ENCODE measurements at places on chromosomes 16 and 17.

DNA sequence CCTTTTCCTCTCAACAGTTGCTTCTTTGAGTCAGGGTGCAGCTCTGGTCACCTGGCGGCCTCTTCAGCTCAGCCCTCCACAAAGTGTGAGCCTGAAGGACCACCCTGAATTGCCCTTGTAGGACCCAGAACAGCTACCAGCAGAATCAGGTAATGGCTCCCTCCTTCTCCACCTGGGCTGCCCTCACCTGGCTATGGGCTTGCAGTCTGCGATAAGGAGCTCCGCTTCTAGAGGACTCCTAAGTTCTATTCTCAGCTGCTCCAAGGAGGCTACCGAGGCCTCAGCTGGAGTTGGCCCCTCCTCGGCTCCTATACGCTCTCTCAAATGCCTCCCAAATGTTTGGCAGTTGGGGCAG is 13.4 kb downstream of the SMIM5 start:
- no peak for DNase-seq

DNA sequence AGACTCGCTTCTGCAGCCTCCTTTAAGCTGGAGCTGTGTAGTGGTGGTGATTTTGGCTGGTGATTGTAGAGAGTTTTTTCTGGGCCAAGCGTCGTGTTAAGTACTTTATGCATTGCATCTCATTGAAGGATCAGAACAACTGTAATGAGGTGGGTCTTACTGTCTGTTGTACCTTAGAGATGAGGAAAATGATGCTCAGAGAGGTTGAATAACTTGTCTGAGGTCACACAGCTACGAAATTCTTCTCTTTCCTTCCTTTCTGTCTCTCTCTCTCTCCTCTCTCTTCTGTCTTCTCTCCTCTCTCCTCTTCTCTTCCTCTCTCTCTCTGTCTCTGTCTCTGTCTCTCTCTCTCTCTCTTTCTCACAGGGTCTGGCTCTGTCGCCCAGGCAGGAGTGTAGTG is 82.8 kb downstream of the CNGB1 start:
- no peak for DNase-seq

DNA sequence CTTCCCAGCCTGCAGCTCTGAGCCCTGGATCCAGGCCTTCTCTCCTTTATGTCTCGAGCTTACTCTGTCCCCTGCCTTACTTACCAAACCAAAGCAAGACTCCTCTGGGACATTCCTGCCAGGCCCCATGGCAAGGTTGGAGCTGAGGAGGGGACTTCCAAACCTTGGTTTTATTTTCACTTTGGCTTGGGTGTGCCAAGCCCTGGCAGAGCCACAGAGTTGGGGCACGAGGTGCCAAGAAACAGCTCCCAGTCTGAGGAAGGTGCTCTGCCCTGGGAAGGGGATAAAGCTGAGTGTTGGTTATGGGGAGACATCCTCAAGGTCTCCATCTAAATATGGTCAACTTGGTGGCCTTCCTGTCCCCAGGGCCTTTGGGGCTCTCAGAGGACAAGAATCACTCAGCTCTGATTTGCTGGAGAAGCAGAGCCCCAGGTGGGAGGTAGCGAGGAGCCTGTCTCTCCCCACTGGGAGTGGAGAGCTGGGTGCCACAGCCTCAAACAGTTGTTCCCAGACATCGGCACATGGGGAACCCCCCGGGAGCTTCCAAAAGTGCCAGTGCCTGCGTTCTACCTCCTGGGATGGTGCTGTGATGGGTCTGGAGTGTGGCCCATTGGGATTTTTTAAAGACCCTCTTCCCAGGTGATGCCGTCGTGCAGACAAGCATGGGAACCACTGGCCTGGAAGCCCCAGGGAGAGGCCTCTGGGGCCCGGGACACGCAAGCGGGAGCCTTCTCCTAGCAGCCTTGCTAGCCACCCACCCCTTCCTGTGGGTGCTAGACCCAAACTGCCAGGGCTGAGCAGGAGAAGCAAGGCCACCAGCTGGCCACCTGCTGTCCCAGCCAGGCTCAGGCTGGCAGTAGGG is 10.3 kb downstream of the NLRC5 start:
- no peak for DNase-seq

GRCh38 chr16:53775106-53775820 is 71.3 kb downstream of the FTO start:
- DNase-seq: no peak

DNA sequence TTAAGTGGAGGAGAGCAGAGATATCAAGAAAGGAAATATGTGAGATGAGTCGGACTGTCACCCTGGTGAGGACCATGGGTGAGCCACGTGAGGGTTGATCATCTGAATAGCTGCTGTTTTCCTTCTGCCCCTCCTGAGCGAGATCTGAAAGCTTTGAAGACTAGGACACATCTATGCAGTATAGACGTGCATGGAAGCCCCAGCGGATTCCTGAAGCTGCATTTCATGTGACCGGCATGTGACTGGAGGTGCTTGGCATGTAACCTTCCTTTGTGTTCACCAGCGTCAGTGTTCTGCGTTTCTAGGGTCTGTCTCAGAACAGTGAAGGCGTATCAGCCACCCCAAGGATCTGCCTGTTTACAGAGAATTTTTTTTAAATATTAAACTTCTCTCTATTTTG is 75.1 kb downstream of the MSI2 start:
- no peak for DNase-seq

DNA sequence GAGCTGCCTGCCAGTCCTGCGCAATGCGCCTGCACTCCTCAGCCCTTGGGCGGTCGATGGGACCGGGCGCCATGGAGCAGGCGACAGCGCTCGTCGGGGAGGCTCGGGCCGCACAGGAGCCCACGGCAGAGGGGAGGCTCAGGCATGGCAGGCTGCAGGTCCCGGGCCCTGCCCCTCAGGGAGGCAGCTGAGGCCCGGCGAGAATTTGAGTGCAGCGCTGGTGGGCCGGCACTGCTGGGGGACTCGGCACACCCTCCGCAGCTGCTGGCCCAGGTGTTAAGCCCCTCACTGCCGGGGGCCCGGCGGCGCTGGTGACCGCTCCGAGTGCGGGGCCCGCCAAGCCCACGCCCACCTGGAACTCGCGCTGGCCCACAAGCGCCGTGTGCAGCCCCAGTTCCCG is 13.6 kb upstream of the FADS6 start:
- no peak for DNase-seq

DNA sequence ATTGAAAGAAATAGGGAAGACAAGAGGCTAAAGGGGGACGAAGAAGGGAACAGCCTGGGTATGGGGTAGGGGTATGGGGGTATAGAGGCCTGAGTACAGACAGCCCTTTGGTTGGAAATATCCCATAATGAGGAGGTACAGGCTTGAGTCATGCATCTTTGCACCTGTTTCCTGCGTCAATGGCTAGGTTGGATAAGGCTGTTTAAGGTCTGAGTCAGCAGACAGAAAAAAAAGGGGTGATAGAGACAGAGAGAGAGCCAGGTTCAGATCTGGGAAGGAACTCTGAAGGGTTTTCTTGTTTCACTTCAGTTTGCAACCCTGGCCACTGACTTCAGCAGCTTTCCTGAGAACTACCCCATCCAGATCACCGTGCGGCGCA is 8.5 kb downstream of the FNDC8 start:
- no peak for DNase-seq

DNA sequence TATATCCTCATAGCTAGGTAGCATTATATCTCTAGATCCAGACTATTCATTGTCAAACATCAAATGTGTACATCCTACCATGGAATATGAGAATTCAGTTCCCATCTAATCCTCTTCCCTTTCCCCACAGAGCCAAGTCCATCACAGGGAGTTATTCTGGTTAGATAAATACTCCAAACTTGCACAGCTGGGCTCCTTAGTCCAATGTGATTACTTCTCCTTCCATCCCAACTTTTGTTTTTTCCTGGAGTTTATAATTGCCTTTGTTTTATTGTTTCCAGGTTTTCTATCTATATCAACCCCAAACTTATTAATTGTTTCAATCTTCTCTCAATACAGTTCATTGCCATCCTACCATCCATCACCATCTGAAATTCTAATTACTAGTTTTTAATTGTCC is 59.9 kb downstream of the MYH11 start:
- no peak for DNase-seq

GRCh38 chr17:77959926-77960521 is 1.5 kb downstream of the TNRC6C start:
- DNase-seq: no peak

DNA sequence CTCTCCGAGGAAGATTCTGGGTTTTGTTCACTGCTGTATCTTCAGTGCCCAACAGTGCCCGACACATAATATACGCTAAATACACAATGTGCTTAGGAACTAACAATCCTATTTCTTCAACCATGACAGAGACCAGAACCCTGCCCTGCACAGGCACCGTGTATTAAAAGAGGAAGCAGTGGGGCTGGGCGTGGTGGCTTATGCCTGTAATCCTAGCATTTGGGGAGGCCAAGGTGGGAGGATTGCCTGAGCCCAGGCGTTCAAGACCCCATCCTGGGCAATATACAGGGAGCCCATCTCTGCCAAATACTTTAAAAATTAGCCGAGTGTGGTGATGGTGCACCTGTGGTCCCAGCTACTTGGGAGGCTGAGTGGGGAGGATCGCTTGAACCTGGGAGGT is 19.3 kb downstream of the ARL2BP start:
- no peak for DNase-seq

DNA sequence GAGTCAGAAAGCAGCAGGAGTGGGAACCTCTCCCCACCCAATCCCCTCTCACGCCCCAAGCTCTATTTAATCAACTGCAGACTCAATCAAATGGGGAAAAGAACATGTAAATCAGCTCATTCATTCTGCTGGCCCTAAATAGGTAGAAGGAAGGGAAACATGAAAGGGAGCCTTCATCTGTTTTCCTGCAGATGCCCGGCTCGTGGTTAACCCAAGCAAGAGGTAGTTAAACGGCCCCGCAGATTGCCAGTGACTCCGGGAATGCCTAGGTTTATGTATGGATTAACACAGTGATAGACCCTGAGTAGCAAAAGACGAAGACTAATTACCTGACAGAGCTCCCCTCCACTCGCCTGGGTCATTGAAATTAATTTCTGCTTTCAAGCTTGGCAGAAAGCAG is 542.0 kb downstream of the WWOX start:
- DNase-seq: no peak

DNA sequence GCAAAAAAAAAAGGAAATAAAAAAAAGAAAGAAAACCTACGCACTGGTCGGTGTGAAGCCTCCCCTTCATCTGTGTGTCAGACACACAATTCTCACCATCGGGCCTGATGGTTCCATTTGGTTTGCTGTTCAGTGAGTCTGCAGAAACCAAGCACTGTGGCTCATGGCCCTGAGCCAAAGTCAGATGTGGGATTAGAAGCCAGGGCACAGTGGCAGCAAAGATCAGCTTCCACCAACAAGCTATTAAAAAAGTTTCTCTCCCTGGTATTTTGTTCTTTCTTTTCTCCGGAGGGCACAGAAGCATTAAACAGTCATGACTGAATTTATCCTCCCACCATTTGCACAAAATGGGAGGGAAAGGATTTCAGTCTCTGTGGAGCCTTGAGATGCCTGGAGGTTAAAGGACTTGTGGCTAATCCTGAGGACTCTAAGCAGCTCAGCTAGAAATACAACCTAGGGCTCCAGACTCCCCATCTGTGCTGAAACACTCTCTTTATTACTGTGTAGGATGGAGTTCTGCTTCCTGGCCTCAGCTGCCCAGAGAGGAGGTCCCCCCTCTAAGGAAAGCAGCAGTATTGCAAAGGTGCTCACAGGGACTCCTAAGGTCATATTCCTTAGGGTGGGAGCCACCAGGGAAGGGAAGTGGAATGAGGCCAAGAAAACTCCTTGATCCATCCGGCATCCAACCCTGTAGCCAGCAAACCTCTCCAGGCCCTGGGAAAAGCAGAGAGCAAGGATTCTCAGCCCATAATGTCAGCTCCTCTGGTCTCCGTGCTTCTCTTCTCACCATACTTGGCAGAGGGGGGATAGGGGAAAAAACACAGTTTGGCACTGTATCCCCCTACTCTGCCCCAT is 28.2 kb downstream of the SLC39A11 start:
- DNase-seq: no peak

DNA sequence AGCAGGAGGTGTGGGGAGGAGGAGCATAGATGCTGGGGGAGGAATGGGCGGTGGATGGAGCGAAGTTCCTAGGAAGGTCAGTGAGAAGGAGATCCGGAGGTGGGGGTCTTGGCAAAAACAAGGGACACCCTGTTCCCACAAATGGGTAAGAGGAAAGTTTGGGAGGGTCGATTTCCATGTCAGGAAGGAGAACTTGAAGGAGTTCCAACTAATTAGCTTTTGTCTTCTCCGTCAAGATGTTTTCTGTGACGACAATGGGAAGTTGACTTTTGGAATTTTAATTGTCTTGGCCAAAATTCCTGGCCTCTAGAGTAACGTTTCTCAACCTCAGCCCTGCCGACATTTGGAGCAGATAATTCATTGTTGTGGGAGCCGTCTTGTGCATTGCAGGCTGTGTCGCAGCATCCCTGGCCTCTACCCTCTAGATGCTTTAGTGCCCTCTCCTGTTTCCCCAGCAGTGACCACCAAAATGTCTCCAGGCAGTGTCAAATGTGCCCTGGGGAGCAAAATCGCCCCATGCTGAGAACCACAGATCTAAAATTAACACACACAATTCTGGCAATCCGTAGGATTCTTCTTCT is 97.1 kb downstream of the PITPNC1 start:
- peak; percentile 41 for DNase-seq

- no peak for DNase-seq
Measured at GRCh38 chr17:11807606-11808005, 189.7 kb downstream of the ZNF18 start.

DNA sequence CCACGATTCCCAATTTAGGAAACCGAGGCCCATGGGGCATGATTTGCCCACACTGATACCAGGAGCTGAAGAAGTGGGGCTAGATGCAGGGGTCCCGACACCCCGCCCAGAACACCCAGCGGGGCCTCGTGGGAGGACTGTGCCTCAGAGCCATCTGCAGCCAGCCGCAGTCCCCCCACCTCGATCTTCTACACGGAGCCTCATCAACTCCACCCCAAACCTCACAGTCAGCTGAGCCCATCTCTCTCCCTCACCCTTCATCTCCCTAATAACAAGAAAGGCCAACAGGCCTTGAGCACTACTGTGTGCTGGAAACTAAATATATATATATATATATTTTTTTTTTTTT is 4.2 kb downstream of the ITGAE start:
- DNase-seq: no peak

- DNase-seq: no peak
Measured at GRCh38 chr16:8912793-8913192, 30.6 kb downstream of the LITAFD start.

- DNase-seq: no peak
Measured at GRCh38 chr17:63960006-63960405, 12.7 kb downstream of the SCN4A start.

- no peak for DNase-seq
Measured at GRCh38 chr16:74923766-74924460, 61.0 kb downstream of the WDR59 start.

DNA sequence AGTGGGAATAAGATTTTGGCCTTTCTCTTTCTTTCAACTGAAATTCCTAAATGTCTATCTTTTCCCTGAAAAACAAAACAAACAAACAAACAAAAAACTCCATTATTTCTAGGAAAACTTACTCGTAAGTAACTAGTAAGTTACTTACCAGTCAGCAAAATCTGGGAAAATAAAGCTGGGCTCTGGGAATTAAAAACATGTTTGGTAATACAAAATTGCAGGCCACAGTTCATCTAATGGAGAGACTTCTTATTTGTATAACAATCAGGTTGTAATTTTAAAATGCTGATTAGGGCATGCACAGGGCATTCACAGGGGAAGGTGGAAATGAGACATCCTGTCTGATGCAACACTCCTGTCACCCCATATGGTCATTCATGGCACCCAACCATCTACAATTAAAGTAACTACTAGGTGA is 3.8 kb upstream of the WIPI1 start:
- no peak for DNase-seq

- no peak for DNase-seq
Measured at GRCh38 chr16:50204453-50205108, 51.5 kb downstream of the TENT4B start.

- DNase-seq: no peak
Measured at GRCh38 chr17:50137042-50137441, 7.1 kb upstream of the SAMD14 start.

- no peak for DNase-seq
Measured at GRCh38 chr16:65537336-65537735, 415.5 kb upstream of the CDH11 start.
